Stimulated activated CD4-positive, alpha-beta T cell treated with anti-CD3 and anti-CD28 coated beads, Interleukin-1b, Interleukin-23, amount 100 ng/mL, for 24 hours (primary cell): ENCODE measurements at places on chromosomes 7 and 10.

DNA sequence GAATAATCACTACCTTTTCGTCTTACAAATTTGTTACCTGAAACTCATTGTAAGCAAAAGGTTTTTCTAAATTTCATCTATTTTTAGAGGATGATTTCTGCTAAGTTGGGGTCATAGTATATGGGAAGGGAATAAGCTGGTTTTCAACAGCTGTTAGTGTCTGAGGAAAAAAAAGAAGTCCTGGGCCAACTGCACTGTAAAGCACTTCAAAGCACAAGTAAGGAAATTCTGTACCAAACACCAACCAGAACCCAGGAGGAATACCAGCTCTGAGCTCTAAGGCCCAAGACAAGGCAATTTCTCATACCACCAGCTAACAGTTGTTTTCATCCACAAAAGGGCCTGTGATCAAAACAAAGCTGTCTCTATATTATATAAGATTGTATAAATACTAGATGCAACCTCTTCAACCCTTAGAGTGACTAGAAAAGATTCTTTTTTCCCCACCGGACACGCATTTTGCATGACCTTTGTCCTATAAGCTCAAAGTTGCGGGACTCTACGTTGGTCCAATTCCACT, 6.1 kb upstream of the MEOX2 start:
- no peak for DNase-seq

GRCh38 chr7:30027065-30027456, 559 bp upstream of the FKBP14 start:
- no peak for DNase-seq

GRCh38 chr7:70997261-70997660, 134.7 kb upstream of the GALNT17 start:
- DNase-seq: no peak

DNA sequence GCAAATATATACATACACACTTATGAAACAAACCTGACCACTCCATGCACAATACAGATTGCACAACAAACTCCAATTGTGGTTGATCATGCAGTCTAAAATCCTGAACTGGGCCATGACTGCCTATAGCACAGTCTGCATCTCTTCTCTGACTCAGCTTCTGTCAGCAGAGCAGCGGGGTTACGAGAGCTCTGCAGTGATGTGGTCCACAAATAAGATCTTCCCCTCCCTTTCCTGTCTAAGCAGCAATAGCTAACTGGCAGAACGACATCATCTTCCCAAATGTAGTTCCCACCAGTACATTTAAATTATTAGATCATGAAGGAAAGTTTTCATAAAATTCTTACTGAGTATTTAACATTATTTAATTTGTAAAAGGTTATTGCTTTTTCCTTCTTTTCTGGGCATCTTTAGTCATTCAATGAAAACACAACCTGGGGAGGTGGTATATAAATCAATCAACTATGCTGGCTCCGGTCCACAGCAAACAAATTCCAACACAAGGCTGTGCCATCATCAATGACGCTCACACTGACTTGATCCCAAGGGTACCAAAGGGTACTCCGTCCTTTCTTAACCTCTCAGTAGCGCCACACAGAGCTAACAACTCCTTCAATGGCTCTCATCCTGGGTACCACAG, 17.1 kb downstream of the ARHGAP21 start:
- no peak for DNase-seq

DNA sequence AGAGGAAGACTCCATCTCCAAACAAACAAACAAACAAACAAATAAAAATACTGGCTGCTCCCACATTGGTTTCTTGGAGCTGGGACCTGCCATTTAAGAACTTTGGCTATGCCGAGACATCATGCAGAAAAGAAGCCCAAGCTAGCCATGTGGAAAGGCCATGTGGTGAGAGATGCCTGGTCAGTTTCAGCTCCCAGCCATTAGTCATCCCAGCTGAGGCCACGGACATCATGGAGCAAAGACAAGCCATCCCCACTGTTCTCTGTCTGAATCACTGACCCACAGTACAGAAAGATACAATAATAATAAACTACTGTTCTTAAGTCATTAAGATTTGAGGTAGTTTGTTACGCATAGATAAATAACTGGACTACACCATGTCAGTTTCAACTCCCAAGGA, 70.0 kb upstream of the PCBD1 start:
- DNase-seq: no peak

GRCh38 chr10:62817121-62817765, 1.1 kb upstream of the EGR2 start:
- peak; percentile 48 for DNase-seq

DNA sequence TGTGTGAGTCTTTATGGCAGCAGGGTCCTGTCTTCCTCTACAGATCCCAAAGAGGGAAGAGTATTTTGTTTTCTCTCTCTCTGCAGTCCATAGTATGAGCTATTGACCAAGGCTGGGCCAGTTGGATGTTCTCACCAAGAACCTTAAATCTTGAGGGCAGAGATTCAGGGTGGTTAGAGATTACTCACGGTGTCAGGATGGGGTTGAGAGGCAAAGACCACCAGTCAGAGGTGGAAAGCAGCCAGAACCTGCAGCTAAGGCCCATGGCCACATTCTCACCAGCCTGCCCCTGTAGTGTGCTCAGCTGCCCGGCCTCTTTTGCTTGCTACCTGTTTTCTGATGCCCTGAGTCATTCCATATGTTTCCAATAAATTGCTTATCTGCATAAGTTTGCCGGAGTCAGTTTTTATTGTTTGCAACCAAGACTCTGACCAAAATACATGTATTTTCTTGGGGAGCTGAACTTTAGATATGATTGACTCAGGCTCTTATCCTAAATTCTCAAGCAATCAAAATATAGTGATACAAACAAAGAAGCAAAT, 67.0 kb downstream of the MAP3K8 start:
- DNase-seq: no peak

DNA sequence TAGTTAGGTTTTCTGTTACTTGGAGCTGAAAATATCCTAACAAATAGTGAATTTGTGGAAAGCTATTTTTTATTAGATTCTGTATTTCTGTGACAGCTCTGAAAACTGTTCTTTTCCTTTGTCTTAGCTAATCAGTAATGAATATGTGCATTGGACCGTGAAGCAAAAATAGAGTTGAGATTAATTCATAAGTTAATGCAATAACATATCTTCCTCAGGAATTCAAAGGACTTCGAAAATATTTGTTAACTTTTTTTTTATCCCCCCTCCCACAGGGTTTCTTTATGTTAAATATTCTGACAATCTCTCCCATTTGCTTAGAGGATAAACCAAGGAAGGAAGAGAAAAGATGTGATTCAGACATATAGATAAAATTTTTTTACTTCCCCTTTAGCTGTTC, 101.4 kb downstream of the PODXL start:
- DNase-seq: no peak

DNA sequence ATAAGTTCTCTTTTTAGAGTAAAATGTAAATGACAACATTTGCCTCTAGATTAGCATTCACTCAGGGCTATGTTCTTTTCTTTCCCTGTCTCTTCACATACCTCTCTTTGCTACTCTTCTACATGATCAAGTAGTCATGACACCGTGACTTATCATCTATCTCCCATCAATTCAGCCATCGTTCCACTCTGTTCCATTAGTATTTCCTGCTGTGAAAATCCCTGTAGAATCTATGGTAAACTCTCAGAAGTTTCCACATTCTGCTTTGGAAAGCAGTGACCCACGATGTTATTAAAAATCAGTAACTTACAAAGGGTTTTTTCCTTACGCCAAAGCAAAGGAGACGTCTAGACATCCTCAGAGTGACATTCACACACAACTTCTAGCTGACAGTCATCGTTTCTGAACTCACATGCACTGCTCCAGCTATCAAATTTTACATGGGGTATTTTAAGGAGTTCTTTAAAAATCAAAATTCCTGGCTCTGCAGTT, 135.6 kb downstream of the SEMA3C start:
- DNase-seq: no peak

GRCh38 chr10:89207801-89208551, 859 bp upstream of the CH25H start:
- DNase-seq: no peak

- peak; percentile 72 for DNase-seq
Measured at GRCh38 chr7:48035301-48035966, at the start of gene C7orf57. C7orf57 (plus strand) TSS chr7:48035543; CDS start chr7:48036309, 766 bp downstream.

GRCh38 chr10:99395750-99396445, 34.5 kb downstream of the GOT1 start:
- no peak for DNase-seq

GRCh38 chr10:74677951-74678350, 148.4 kb upstream of the KAT6B start:
- DNase-seq: no peak

DNA sequence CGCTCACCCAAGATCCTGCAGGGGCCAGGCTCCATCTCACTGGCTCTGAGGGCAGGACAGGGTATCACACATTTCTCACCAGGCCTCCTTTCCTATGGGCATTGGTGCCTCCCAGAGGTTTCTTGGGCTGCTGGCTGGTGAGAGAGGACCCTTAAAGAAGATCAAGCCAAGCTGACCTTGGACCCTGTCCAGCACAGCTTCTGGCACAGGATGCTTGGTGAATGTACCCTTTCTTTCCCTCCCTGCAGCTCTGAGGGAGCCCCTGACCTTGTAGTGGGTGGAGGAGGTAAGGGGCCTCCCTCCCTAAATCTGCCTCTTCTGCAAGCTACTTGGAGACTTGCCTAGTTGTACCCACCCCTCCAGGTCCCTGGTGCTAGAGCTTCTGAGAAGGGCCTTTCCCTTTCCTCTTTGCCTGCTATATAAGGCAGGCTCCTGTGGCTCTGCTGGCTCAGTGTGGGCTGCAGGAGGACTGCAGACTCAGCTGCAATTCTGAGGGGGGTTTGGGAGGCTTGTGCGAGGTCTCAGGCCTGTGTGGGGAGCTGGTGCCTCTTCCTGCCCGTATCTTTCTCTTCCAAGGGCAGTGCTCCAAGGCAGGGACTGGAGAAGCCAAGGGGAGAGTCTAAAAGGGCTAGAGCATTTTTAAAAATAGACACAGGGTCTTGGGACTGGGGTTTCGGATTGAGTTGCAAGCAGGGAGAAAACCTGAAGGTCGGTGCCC, 11.7 kb upstream of the TRIM8 start:
- no peak for DNase-seq

DNA sequence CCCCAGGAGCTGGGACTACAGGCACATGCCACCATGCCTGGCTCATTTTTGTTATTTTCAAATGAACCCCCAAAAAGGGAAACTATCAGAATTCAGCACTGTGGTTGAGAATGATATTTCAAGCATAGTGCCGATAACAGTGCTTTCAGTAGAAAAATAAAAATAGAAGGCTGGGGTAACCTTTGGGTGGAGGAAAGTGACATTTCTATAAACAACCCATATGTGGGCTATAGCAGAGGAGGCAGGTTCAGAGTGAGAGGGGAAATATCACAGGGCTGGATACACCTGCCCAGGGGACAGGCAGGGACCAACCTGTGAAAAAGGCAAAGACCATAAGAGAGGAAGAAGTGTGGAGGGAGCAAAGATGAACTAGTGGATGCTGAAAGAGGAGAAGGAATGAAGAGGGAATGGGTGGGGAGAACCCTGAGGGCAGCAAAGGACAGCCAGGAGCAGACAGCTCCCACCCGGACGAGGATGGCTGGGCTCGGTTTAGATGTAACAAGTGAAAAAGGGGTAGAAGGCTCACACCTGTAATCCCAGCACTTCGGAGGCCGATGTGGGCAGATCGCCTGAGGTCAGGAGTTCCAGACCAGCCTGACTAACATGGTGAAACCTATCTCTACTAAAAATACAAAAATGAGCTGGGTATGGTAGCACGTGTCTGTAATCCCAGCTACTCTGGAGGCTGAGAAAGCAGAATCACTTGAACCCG, 56.5 kb downstream of the MAP3K8 start:
- DNase-seq: no peak

- no peak for DNase-seq
Measured at GRCh38 chr7:151844071-151844824, 32.7 kb downstream of the PRKAG2 start.

DNA sequence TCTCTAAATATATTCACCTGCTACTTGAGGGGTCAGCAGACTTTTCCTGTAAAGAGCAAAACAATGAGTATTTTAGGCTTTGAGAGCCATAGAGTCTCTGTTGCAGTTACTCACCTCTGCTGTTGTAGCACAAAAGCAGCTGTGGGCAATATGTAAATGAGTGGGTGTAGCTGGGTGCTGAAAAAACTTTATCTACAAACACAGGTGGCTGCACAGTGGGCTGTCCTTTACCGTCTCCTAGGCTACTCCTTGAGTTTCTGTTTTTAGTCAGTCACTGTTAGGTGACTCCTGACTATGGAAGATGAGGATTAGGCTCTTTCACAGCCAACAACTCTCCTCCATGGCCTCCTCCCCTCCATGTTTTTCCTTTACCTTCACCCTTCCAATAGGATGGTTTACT, 286.1 kb upstream of the C7orf33 start:
- DNase-seq: no peak

GRCh38 chr10:19144206-19144605, 95.6 kb downstream of the MALRD1 start:
- no peak for DNase-seq

- DNase-seq: no peak
Measured at GRCh38 chr7:30469303-30469702, 9.3 kb downstream of the NOD1 start.

GRCh38 chr7:142460402-142461117, 202.7 kb upstream of the PRSS58 start:
- DNase-seq: no peak

GRCh38 chr10:101710059-101710695, 15.2 kb upstream of the FBXW4 start:
- no peak for DNase-seq

DNA sequence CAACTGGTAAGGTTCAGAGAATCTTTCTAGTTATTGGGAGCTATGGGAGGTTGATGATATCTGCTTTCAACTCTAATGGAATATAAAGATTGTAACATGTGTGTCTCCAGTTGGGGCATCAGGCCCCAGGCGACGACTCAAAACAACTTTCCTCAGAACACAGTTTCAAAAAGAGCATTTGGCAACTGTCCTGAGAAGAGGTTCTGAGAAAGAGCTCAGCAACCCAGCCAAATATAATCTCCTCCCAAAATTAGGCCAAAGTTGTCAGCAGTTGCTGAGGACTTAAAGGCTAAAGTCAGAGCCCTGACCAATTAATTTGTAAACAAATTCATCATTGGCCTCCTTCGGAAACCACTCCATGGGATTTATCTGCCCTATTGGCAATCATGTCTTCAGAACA, 251.1 kb upstream of the NFE2L3 start:
- DNase-seq: no peak

DNA sequence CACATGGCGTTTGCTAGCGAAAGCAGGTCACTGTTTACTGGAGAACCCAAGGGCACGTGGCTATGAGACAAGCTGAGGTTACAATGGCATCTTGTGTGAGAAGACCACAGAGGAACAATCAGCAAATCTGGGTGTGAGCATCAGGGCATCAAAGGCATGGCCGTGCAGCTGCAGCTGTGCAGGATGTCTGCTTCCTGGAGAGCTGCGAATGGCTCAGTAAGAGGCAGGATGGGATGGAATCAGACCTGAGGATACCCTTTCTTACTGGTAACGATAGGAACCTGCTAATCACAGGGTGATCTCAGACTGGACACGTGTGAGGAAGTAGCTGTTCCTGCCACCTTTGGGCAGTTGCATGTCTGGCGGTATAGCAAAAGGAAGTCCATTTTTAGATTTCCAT, 119.5 kb downstream of the RNF216 start:
- no peak for DNase-seq
